ENCODE measurements at places on chromosomes 2 and 18.

- peak; percentile 64 for DNase-seq
Observed at GRCh38 chr2:168773719-168774521, 28.5 kb upstream of the NOSTRIN start.

GRCh38 chr2:21763501-21763900 is 639.7 kb downstream of the TDRD15 start:
- no peak for DNase-seq

- no peak for DNase-seq
Observed at GRCh38 chr2:134155134-134155533, 98.7 kb upstream of the MGAT5 start.

GRCh38 chr2:189552334-189552990 is 28.1 kb downstream of the SLC40A1 start:
- no peak for DNase-seq

- DNase-seq, result peak; percentile 52
Observed at GRCh38 chr2:240567872-240568677, at the start of gene RNPEPL1. RNPEPL1 (plus strand) TSS chr2:240568484; CDS start chr2:240568587, 103 bp downstream.

DNA sequence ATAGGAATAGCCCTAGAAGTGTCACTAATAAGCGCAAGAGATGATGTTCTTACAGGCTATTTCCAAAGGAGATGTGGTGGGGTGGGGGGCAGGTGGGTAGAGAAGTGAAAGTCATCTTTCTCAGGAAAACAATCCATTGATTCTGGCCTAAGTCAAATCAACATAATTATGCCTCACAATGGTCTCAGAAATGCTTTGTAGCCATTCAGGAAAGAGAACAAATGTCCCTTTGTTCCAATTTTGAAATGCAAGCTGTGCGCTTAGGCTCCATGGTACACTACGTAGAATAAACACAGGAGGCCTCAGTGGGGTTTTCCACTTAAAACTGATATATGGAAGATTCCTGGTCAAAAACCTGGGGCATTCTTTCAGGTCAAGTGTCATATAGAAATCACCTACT is 529.9 kb upstream of the KLHL29 start:
- DNase-seq, result no peak

- DNase-seq, result no peak
Observed at GRCh38 chr2:136067459-136067858, 50.5 kb downstream of the CXCR4 start.

GRCh38 chr2:62176801-62177200 is 19.1 kb upstream of the B3GNT2 start:
- no peak for DNase-seq

GRCh38 chr2:66987733-66988132 is 409.4 kb upstream of the ETAA1 start:
- no peak for DNase-seq

DNA sequence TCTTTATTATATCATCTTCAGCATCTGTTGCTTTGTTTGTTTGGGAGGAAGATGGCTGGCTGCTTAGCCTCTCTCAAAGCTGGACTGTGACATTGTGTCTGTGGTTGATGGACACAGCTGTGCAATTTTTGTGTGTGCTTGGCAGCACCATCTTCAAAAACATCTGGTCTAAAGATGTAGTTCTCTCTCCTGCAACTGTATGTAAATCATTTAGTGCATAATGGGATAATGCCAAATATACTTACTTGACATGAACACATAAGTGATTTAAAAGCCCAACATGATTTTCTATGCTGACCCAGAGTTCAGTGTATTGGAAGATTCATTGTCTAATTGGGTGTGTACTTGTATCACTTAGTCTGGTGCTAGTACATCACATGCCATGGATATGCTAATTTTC is 112.2 kb downstream of the MAP4K4 start:
- DNase-seq, result no peak

GRCh38 chr2:235051436-235052260 is 99.8 kb downstream of the SH3BP4 start:
- DNase-seq, result peak; percentile 56

DNA sequence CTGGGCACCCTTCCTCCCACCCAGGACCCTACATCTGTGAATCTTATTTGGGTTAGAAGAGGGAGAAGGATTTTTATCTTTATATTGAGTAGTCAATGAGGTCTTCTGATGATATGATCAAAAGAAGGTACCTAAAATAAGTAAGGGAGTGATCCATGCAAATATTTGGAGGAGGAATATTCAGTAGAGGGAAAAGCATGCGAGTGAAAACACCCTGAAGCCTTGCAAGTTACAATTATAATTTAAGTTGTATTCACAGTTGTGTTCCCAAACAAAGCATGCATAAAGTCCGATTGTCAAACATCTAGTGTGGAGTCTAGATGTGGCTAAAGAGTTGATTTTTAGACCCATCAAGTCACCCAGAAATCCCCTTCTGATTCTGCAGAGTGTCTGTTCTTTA is 530.2 kb upstream of the ZEB2 start:
- no peak for DNase-seq

DNA sequence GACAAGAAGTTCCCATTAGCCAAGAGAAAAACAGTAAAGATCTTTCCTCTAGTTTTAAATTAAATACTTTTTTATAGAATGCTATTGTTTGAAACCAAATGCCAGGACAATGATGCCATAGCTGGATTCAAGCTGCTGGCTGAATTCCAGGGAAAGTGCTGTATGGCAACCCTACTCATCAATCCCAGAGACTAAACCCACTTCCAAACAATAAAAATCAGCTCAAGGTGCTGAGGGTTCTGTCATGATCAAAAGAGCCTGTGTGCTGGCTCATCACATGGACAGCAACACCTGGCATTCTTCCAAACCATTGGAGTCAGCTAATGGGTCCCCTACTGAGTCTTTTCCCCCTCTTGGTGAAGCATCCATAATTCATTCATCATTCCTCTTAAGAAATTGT is 53.7 kb upstream of the PARD3B start:
- no peak for DNase-seq

- no peak for DNase-seq
Observed at GRCh38 chr2:142981069-142981378, 103.6 kb downstream of the KYNU start.

- no peak for DNase-seq
Observed at GRCh38 chr18:34880403-34880802, 160.8 kb upstream of the MAPRE2 start.

DNA sequence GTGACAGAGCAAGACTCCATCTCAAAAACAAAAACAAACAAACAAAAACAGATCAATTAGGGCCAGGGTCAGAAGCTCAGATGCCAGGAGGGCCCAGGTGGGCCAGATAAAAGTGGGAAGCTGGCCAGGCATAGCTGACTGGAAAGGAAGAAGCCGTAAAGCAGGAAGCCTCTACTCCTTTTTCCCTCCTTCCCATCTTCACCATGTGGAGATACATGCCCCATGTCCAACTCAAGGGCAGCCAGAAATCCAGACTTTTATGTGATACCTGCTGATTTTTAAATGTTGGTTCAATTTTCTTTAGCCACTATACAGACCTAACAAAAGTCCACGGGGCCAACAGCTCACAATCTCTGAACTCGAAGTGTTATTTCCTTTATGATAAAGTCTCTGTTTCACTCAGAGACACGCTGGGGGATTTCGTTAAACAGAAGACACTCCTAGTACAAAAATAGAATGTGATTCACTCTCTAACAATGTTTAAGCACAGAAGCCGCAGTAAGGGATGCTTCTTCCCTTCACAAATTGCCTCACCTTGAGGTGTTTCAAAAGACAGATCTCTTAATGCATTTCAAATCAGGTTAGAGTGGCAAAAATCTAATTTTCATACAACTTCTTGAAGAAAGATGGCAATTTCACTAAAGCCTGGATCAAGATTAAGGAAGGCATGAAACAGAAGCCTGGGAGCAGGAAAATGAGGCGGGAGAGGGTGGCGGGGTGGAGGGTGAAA is 14.0 kb downstream of the TMEM247 start:
- peak; percentile 30 for DNase-seq

DNA sequence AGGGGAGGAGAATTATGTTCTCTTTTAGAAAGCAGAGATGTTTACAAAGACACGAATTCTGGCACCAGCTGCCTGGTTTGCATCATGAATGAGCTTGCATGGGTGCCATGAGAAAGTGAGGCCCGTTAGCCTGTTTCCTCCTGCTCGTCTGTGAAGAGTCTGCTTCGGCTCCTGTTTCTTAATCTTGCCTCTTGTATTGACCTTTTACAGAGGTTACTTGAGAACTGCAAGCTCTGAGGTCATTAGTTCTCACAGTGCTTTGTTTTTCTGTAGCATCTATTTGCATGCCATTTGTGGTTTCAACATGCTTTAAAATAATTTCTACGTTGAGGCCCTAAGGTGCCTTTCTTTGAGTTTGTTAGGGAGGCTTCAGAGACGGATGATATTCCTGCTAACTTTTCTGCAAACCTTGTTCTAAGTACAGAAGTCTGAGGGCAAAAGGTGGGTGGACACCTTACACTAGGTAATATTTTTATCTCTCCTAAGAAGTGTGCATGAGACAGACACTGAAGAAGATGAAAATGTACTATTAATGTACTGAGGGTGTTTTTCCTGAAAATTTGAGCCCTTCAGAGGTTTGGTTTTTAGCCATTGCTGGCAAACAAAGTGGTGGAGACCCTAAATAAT is 53.4 kb upstream of the LINC00305 start:
- DNase-seq, result no peak

DNA sequence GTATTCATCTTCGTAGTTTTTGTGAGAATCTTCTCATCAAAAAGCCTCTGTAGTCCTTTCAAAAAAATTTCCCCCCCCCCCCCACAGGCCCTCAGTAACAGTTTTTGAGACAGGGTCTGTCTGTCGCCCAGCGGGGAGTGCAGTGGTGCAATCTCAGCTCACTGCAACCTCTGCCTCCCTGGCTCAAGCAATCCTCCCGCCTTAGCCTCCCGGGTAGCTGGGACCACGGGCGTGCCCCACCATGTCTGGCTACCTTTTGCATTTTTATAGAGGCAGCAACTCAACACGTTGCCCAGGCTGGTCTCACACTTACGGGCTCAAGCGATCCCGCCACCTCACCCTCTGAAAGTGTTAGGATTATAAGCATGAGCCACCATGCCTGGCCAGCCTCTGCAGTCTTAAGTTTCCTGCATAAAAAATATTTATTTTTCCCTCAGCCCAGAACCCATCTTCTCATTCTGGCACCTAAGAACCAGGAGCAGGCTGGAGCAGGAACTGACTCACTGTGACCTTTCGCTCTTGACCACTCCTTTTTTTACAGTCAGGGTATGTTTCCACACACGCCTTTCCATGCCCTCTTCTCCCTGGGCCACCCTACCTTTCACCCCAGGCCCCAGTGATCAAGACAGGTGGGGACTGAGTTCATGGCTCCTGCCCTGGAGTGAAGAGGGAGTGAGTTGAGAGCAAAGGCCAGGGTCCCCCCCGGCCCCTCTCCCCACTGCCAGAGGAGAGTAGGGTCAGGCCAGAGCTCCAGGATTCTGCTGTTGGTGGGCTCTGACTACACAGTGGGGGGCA is 32.5 kb upstream of the NT5DC4 start:
- DNase-seq, result no peak

- DNase-seq, result peak; percentile 71
Observed at GRCh38 chr2:88159955-88160415, 10.2 kb upstream of the THNSL2 start.

- peak; percentile 81 for DNase-seq
Observed at GRCh38 chr2:27262379-27263286, at the start of gene SLC30A3. SLC30A3 (minus strand) TSS chr2:27263047; CDS start chr2:27262906, 141 bp downstream.

DNA sequence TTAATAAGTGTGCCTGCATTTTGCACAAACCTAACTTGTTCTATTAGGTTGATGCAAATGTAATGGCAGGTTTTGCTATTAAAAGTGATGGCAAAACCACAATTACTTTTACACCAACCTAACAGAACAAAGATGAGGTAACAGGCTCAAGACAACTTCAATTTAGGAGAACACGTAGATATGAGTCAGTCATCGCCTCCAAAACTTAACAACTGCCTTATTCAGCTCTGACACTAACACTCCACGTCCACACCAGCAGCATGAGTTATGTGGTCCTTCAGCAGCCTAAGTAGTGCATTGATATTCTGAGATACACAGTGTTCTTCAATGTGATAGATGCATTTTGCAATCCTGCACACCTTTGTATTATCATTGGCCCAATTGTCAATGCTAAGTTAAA is 1175.1 kb upstream of the ACVR2A start:
- DNase-seq, result no peak

- peak; percentile 65 for DNase-seq
Observed at GRCh38 chr2:44244135-44244871, 31.0 kb upstream of the SLC3A1 start.

DNA sequence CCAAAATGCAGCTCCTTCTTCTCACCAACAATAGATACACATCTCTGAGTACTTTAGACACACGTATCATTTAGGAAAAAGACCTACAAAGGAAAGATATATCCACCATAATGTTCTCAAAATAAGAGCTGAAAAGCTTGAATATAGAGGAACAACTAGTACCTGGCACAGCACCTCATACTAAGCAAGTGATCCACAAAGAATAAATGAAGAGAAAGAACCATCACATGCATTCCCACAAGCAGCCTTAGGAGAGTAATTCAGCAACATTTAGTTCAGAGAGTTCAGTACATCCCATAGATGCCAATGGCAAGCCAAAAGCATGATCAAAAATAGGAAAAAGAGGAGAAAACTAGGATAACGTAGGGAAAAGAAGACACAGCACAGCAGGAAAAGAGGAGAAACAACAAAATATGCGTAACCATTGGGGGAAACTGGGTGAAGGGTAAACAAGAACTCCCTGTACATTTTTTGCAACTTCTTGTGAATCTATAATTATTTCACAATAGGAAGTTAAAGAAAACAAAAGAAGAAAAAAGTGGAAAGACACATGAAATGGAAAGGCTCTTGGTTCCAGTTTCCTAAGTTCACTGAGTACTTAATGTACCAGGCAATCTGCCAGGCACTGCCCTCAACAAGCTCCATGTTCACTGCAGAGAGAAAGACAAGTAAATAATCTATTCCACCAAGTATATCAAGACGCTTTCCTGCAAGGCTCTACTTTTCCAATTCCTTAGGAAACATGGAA is 22.3 kb downstream of the CLASP1 start:
- DNase-seq, result no peak

- peak; percentile 22 for DNase-seq
Observed at GRCh38 chr18:9348079-9348671, 13.6 kb downstream of the TWSG1 start.

- no peak for DNase-seq
Observed at GRCh38 chr2:114167799-114168198, 274.6 kb upstream of the DPP10 start.

GRCh38 chr2:153105829-153106578 is 372.6 kb downstream of the RPRM start:
- DNase-seq, result no peak

DNA sequence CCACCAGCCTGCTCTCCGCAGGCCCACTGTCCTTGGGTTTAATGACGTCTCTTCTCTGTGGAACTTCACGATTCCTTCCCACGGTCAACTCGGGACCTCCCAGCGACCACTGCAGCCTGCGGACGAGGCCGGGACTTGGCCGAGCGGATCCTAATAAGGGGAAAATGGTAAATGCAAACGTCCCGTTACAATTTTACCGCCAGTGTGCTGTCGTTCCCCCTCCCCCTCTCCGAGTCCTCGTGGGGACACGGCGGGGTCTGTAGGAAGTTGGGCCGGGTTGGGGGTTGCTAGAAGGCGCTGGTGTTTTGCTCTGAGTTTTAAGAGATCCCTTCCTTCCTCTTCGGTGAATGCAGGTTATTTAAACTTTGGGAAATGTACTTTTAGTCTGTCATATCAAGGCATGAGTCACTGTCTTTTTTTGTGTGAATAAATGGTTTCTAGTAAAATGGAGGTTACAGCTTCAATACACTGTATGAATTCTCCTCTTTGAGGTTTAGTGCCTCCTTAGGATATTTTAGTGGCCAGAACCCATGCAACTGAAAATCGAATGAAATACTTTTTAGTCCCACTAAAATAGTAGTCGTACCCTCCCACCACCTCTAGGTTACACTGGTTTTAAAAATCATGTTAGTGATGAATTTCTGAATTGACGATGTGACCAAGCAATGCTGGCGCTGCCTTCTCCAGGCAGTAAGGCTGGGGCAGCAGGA is 2.3 kb downstream of the HOXD11 start:
- no peak for DNase-seq
